ENCODE measurements at places on chromosomes 1 and 21.

DNA sequence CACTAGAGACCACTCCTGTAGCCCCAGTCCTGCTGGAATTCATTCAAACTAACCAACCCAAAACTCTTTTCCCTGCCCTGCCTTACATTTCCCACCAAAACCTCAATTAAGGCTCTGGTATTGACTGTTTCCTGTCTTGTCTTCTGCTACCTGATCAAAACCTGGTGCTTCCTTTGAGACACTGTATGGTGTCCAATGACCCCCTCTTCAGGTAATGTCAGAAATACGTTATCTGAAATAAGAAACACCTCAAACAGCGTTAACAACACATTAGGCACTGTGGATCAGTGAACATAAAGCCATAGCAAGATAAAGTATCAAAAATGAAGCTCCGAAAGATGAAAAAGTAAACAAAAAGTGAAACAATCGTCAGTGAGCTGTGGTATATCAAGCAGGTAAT is 343.2 kb upstream of the ZP4 start:
- DNase-seq = no peak

GRCh38 chr1:66380452-66381212 is 153.3 kb upstream of the SGIP1 start:
- DNase-seq = peak; percentile 90

- no peak for DNase-seq
Measured at GRCh38 chr1:186311375-186312051, 63.5 kb downstream of the TPR start.

DNA sequence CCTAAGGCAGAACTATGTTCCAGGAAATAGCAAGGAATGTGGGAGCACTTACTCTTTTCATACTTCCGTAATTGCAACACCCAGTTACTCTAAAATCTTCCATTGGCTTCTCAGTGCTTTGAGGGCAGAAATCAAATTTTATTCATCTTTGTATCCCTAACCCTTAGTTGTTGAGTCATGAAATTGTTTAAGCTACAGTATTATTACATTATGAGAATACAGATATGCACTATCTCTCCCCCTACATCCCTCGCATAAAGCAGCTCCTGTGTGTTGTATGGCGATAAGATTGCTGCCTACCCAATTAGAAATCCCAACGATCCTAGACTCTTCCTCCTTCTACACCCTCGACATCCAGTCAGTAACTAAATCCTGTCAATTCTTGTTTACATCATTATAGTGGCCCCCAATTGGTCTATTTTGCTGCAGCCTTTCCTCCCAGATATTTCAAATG is 2.6 kb downstream of the AIDA start:
- DNase-seq = no peak

DNA sequence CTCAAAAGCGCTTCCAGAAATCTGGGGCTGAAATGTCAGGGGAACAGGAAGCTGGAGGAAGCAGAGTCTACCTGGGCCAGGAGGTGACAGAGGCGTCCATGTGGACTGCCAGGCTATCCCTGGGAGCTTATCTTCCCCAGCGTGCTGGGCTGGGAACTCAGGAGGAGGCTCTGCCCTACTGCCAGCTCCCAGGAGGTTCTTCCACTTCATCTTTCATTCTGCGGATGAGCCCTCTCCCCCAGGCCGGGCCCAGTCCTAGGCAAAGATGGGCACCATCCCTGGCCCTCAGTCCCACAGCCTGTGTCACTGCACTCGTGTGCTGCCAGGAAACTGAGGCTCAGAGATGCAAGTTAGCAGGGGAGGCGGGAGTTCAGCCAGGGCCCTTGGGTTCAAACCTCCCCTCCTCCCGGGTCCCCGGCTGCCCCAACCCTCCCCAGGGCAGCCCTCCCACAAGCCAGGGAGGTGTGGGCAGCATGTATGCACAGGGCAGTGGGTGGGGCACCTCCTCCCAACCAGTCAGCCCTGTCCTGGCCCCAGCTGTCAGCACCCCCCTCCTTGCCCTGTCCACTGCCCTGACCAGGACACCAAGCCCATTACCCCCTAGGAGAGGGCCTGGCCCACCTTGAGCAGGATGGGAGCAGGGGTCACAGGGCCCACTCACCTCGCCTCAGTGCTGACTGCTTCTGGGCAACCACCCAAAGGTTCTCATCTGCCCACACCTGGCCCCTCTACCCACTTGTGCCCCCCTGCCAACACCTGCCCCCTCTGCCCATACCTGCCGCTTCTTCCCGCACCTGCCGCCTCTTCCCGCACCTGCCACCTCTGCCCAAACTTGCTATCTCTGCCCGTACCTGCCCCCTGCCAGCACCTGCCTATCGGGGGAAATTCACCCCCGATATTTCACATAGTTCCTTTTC is 226.0 kb downstream of the NPHP4 start:
- DNase-seq = no peak

DNA sequence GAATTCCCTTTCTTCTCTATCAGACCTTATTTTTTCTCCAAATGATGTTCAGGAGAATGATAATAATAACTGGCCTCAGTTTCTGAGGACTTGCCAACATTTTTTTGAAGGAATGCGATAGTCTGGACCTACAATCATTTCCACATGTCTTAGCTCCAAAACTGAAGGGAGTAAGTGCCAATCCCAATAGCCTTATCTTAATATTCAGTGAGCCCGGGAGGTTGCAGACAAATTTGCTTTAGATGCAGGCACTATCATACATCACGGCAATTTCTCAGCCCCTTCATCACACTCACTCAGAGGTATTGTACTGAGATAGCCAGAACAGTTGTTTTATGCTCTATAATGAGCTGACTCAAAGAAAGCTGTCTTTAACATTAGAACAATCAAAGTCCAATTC is 796.9 kb downstream of the ADGRL2 start:
- no peak for DNase-seq
